RKO (cell line): ENCODE measurements at places on chromosomes 1 and 21.

DNA sequence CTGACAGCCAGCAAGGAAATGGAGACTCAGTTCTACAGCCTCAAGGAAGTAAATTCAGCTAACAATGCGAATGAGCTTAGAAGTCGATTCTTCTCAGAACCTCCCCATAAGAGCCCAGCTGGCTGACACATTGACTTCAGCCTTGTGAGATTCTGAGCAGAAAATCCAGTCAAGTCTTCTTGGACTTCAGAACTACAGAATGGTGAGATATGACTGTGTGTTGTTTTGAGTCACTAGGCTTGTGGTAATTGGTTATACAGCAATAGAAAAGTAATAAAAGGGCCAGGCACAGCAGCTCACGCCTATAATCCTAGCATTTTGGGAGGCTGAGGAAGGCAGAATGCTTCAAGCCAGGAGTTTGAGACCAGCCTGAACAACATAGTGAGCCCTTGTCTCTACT lies 161.8 kb upstream of the IVNS1ABP start:
- DNase-seq, result no peak

GRCh38 chr21:42671778-42672593 lies 18.6 kb downstream of the PDE9A start:
- no peak for DNase-seq

DNA sequence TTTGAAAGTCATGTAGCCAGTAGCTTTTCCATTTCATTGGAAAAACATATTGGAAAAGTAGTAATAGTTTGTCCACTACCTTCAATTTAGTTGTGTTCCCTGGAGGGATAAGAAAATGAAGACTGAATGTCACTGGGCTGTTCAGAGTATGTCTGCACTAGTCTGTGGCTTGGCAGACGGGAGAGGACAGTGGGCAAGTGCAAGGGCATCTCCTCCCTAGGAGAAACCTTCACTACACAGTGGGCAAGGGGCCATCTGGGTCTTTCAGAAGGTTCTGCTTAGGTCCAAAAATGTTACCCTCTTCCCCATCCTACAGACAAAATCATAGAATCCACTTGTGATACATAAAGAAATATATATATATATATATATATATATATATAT lies 118.1 kb downstream of the C1orf21 start:
- DNase-seq, result no peak

GRCh38 chr1:173297798-173298391 lies 90.8 kb upstream of the TNFSF4 start:
- DNase-seq, result no peak
